ENCODE measurements at places on chromosomes 5 and 9.

- DNase-seq = no peak
These were observed 176.1 kb upstream of the MVB12B start for GRCh38 chr9:126150411-126151030.

GRCh38 chr5:1793966-1794900 lies 5.4 kb downstream of the MRPL36 start:
- no peak for DNase-seq

DNA sequence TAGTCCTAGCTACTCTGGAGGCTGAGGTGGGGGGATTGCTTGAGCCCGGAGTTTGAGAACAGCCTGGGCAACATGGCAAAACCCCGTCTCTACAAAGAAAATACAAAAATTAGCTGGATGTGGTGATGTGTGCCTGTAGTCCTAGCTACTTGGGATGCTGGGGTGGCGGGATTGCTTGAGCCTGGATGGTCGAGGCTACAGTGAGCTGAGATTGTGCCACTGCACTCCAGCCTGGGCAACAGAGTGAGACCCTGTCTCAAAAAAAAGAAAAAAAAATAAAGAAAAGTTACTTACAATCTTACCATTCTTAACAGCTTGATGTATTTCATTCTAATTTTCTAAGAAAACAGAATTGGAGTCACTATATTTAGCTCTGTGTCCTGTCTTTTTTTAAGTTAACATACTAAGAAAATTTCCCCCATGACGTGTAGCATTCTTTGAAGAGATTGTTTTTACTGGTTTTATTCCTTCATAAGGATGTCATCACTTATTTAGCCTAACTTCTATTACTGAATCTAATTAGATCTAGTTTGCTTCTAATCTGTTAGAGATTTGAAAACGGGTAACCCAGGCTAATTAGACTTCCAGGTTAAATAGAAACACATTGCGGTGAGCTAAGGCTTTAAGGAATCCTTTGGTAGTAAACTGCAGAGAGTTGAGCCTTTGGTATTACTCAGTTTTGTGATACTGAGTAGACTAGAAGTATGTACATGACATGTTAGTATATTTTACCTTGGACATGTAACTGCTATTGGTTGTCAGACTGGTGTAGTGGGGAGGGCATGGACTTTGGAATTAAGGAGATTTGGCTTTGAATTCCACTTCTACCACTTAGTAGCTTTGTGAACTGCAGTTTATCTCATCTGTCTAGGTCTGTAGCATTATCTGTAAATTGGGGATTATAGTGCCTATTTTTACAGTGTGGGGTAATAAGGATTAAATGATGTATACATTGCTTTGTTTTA lies 24.0 kb downstream of the HSPA4 start:
- DNase-seq = no peak

DNA sequence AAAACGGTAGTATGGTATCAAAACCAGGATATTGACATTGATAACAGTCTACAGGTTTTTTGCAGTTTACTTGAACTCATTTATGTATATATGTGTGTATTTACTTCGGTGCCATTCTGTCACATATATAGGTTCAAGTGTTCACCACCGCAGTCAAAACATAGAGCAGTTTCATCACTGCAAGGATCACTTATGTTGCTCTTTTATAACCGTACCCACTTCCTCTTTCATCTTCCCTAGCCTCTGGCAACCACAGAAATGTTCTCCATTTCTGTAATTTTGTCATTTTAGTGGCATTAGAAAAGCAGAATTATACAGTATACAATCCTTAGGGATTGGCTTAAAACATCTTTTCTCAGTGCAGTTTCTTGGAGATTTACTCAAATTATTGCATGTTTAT lies 90.3 kb downstream of the SH3GL2 start:
- DNase-seq = no peak

GRCh38 chr5:160385496-160385895 lies 14.4 kb downstream of the FAM200C start:
- DNase-seq = no peak

DNA sequence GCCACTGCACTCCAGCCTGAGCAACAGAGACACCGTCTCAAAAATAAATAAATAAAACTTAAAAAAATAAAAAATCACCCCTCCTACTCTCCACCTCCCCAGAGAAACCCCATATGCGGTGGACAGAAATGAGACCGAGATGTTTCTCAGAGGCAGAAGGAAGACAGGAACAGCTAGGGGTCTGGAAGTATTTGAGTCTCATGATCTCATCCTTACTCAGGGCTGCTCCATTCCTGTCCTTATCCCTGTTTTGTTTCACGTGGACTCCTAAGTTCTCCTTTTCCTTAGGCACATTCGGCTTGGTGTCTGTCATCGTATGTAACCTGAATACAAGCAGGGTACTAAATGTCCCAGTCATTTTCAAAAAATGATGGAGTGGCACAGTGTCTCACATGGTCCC lies 76.1 kb downstream of the C9orf50 start:
- DNase-seq = no peak

DNA sequence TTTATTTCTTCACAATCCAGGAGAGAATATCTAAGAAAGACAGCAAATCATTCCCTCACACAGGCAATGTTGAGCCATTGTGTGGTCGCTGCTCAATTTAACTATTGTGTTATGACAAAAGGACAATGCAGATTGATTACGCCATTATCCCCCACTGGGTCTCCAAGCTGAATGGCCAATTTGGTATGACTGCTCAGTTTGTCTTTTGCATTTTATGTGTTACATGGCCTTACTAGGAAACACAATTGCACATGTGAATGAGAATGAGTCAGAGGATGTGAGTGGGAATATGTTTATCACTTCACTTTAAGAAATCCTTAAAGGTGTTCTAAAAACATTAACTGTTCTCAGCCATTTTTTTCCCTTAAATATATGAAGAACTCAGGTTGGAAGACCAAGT lies 108.3 kb downstream of the FAM174A start:
- DNase-seq = no peak

- no peak for DNase-seq
These were observed 48.8 kb upstream of the EDIL3 start for GRCh38 chr5:84433461-84433860.

DNA sequence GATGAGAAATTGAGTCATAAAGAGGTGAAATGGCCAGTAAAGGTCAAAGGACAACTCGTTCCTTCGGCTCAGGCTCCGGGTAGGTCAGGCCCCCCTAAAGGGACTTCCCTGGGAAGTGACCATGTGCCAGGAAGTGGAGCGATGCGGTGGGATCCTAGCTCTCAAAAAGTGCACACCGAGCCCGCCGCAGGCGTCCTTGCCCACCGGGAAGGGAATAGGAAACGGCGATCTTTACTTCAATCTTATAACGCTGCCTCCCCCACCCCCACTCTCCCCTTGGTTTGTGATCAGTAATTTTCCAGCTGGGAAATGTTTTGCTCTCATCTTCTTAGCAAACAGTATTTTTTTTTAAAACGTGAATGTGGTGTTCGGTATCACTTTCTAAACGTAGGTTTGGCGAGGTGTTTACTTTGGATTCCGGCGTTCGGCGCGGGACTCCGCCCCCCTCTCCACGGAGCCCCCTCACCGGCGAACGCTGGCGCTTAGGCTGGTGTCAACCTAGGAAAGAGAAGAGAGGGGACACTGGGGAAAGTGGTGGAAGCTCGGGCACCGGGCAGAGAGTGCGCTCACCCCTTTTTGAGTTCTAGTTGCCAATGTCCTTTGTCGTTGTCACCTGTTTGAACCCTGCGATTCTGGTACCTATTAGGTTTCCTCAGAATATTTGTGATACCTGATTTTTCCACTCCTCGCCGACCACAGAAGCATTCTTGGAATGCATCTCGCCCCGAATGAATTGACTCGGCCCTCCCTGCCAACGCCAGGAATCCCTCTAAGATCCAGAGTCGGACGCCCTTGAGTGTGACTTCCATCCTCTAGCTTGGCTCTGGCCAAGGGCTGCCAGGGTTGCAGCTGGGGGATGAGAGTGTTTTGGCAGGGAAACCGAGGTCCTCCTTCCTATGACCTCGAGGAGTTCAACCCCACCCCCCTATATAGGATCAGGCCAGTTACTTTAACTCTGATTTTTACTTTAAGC lies 1.8 kb upstream of the KLF4 start:
- DNase-seq = no peak

DNA sequence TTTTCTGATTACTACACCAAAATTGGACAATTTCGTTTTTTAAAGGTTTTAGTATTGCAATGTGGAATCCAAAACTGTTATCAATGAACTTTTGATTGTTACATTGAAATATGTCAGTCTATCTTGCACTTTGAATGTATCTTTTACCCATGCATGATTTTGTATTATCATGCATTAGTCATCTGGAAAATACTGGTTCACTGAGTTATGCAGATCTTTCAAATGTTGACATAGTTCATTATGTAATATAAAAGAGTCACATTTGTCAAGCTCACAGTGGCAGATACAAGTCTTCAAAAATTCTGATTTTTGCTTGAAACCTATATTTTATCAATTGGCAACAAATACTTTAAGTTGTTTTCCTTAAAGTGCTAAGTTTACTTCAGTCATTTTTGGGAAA lies 85.2 kb downstream of the NR3C1 start:
- no peak for DNase-seq

GRCh38 chr9:2367970-2368369 lies 253.6 kb upstream of the VLDLR start:
- DNase-seq = no peak

DNA sequence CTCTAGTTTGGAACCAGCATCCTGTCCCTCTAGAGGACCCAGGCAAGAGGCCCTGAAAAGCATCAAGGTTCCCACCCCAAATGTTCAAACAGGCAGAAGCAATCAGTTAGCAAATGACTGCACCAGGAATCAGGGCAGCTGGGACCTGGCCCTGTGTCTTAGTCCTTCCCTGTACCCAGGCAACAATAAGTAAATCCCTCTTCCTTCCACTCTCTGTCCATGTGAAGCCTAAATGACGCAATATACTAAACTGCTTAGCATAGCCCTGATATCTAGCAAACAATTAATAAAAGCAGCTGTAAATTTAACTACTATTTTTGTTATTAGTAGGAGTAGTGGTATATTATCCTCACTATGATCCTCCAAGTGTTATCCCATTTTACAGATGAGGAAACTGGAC lies 13.2 kb upstream of the ADRA1B start:
- DNase-seq = no peak

- DNase-seq = no peak
These were observed 17.3 kb downstream of the EXD3 start for GRCh38 chr9:137405677-137406081.

DNA sequence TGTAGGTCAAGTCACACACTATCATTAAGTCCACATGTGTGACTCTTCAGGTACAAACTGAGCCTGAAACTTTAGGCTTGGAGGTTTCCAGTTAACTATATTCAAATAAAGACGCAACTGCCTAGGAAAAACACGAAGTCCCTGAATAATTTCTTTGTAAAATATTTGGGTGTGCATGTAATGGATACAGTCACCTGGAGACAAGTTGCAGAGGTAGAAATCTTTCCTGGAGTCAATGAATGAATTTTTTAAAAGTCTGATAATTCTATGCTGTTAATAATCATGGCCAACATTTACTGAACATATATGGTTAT lies 132.7 kb downstream of the MTX3 start:
- no peak for DNase-seq

GRCh38 chr5:123875561-123876275 lies 363.7 kb downstream of the CSNK1G3 start:
- DNase-seq = no peak

- no peak for DNase-seq
These were observed 162.2 kb downstream of the HSD17B3 start for GRCh38 chr9:96139592-96140295.

GRCh38 chr5:138489683-138490061 lies 24.4 kb downstream of the EGR1 start:
- DNase-seq = no peak

DNA sequence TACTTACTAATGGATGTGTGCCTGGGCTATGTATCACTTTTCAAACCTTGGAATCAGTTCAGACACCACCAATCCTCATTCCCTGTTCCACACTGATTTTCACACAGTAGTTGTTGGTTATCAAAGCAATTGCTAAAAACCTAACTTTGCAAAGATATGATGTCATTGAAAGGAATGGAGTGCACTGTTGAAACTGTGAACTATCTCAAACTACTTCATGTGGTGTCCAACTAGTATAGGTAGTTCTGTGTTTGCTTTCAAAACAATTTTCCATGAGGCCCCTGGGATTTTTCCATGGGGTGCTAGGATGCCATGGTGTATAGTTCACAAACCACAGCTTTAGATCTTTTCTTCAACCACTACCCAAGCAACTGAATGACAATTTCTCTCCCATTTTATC lies 17.8 kb downstream of the INIP start:
- DNase-seq = no peak

DNA sequence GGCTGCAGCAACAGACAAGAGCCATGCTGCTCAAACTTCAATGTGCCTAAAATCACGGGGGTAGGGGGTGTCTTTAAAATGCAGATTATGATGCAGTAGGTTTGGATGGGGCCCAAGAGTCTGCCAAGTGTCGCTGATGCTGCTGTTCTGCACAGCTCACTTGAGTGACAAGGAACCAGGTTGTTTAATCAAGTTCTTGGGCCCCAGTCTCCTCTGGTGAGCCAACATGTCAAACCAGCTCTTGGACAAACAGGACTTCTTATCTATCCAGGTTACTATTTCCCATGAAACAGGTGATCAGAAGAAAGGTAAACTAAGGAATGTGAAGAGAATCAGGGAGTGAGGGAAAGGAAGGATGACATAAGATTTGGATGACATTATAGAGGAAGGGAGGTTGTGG lies 78.0 kb downstream of the APBA1 start:
- DNase-seq = no peak

DNA sequence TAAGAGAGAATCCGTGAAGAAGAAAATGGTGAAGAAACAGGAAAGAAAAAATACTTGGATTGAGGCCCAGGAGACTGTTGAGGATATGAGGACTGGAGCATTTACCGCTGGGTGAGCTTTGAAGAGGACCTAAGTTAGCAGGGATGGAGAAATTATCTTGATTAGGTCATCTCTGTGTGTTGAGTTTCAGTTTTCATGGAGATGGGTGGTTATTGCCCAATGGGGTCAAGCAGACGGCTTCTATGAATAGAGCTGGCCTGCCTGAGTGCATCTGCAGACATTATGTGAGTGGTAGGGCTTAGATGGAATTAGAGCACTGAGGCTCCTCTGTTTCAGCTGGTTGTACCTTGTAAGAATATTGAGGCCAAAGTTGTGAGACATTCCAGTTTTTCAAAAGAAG lies 245.4 kb upstream of the FBXL7 start:
- DNase-seq = no peak

DNA sequence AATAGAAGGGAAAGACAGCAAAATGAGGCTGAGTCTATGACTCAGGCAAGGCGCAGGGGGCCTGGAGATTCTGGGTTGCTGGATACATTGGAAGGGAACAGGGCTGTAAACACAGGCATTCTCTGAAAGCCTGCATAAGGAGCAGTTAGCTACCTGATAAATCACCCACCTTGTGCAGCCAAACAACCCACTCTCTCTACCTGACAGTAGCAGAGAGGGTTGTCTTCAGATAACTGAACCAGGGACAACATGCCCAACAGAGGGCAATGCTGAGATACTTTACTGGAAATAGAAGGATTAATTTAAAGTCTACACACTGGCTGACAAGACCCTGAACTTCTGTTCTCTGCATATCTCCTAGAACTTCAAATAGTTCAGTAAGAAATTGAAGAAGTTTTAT lies 161.6 kb downstream of the KCTD16 start:
- DNase-seq = no peak

GRCh38 chr5:158461240-158461854 lies 602.4 kb upstream of the CLINT1 start:
- no peak for DNase-seq

All from activated CD8-positive, alpha-beta memory T cell treated with anti-CD3 and anti-CD28 coated beads for 4 hours (primary cell).